ENCODE measurements at places on chromosomes 12 and 14.

- DNase-seq = no peak
Measured at GRCh38 chr14:106694638-106695393, 1168.4 kb downstream of the TMEM121 start.

- no peak for DNase-seq
Measured at GRCh38 chr14:27085500-27085899, 487.7 kb upstream of the NOVA1 start.

DNA sequence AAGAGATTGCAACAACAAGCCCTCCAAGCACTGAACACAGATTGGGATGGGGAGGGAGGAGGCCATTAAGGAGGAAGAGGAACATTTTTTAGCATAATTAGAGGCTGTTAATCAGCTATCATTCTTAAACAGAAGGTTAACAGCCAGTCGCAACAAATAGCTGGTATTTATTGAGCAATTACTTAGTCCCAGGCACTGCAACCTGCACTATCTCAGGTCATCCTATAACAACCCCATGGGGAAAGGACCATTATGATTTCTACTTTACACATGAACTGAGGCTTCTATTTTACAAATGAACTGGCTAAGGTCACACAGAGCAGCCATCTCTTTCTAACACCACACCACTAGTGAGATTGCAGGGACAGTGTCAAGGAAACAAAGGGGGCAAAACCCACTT is 10.4 kb downstream of the RAB35 start:
- DNase-seq = no peak

- DNase-seq = no peak
Measured at GRCh38 chr12:114902665-114903064, 218.7 kb upstream of the TBX3 start.

DNA sequence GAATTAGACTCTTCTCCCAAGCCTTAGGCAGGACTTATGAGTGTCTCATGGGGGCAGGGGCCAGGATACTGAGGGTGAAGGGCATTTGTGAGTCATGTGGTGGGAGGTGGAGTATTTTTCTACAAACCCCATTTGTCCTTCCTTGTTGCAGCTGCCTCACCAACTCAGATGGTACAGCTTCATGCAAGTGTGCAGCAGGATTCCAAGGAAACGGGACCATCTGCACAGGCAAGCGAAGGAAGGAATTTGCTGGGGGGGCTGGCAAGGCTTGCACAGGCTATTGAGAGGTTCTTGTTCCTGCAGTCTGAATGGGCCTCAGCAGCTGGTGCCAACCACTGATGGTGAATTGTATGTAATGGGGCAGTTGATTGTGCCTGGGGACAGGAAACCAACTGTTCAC is 125.1 kb downstream of the STAB2 start:
- no peak for DNase-seq

DNA sequence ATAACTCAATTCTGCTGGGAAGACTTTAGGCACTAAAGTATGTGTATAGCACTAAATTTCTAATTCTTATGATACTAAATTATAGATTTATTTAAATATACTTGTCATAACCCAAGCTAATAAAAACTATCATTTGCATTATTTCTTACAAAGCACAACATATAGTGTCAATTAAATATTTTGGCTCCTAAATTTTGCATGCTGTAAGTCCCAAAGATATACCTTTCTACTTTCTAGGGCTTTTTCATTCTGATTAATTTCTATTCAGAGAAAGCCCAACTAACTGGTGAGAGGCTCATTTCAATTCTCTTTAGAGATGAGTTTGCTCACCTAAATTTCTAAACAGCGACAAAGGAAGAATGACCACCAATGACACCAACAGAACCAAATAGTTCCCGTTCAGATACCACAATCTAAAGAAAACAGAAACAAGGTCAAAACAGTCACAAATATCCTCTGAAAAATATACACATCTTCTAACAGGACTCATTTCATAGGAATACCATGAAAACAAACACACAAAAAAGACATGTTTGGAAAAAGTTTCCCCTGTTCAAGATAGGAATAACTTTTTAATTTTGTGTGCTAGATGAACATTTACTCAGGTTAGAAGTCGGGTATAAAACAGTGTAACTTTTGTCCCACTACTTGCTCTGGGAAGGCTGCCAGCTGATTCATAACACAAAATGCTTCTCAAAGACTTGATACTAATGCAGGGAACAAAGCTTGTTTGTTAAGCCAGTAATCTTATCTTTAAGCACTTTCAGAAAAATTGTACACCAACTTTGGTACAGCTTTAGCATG is 7.6 kb downstream of the SLC38A2 start:
- no peak for DNase-seq

DNA sequence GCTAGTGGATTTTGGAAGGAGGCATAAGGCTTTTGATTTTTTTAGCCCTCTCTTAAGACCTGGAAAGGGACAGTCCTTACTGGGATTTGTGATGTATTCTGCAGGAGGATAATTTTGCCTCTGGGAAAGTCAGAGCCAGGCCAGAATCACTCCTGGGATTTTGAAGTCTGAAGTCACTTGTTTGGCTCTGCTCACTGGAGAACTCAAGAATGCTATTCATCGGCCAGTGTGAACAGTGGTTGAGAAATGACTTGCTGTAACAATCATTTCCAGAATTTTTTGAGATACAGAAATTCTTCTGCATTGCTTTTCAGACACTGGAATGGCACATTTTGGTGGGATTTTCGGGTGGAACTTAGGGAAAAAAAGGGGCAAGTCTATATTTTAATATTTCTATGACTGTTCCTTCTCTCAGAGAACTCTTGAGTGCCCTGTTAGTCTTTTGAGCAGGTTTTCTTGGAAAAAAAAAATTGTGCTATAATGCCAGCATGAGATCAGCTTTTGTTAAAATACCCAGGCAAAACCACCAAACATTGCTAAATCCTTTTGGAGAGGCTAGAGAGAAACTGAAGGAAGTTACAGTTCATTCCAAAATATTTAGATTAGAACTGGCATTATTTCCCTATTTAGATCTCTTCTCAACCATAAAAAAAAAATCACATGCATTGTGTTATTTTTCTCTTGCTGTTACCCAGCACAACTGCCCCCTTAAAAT is 26.1 kb upstream of the BHLHE41 start:
- no peak for DNase-seq

- DNase-seq = no peak
Measured at GRCh38 chr14:67268426-67269150, 27.4 kb downstream of the PALS1 start.

- no peak for DNase-seq
Measured at GRCh38 chr14:54567224-54567638, 303 bp downstream of the SAMD4A start.

- no peak for DNase-seq
Measured at GRCh38 chr12:6799147-6799546, 9.8 kb downstream of the CD4 start.

GRCh38 chr12:110640275-110641025 is 26.5 kb downstream of the TCTN1 start:
- DNase-seq = no peak

DNA sequence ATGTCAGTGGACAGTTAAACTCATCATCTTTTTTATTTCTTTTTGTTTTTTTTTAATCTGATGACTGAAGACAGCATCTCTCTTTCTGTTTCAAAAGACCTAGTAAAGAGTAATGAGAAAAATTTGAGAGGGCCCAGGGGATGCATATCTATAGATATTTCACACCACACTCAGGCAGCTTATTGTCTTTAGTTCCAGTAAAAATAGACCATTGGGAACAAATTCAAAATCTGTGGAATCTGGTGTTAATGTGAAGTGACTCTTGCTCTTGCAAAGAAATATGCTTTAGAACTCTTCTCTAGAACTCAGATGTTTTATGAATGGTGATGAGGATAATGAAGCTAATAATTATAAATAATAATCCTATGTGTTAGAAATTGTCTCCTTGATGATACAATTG is 214.5 kb upstream of the ATP2B1 start:
- DNase-seq = no peak

GRCh38 chr12:107541001-107541705 is 144.4 kb upstream of the PWP1 start:
- DNase-seq = no peak

DNA sequence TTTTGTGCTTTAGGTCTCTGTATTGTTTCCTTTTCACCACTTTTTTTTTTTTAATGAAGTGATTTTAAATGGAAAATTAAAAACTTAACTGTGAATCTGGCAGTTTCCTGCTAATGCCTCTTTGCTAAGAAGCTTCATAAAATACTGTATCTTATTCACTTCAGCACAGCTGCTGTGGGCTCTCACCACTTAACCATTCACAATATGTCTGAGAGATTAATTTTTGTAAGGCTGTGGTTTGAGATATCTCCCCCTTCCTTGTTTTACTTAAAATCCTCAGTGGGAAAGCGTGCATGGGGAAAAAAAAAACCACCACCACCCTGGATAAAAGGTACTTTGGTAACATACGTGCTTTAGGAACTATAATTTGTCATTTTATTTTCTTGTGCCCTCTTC is 115.9 kb downstream of the ETV6 start:
- no peak for DNase-seq

GRCh38 chr12:71472441-71472911 is 32.9 kb downstream of the LGR5 start:
- DNase-seq = no peak

GRCh38 chr12:79954037-79954610 is 19.2 kb upstream of the PPP1R12A start:
- no peak for DNase-seq

- DNase-seq = no peak
Measured at GRCh38 chr12:107487011-107487680, 198.5 kb upstream of the PWP1 start.

DNA sequence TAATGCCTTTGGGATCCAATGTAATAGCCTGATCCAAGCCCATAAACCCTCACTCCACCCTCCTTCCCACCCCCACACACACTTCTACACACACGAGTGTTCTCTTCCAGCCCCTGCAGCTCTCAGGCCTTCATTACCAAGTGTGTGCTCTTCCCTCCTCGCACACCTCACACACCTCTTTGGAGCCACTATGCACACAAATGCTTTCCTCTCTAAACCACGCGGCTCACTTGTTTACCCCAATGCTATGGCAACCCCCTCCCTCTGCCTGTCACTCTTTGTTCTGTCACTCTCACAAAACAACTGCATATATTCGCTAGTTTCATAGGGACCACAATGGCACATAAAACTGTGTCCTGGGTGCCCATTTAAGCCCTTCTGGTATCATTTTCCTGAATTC is 35.1 kb downstream of the PPP2R5E start:
- no peak for DNase-seq

GRCh38 chr14:99681101-99681831 is 2.8 kb upstream of the CYP46A1 start:
- DNase-seq = no peak

- DNase-seq = no peak
Measured at GRCh38 chr14:38366374-38366773, 110.5 kb upstream of the CLEC14A start.

DNA sequence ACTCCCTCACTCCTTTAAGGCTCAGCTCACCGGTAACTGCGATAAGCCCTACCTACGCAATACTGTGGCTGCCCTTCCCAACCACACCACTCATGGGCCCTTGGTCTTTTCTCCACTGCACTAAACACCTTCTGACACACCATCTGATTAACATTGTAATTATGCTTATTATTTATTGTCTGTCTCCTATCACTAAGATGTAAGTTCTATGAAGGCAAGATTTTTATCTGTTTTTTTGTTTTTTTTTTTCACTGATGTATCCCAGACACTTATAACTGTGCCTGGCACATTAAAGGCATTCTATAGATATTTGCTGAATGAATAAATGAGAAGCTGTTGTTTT is 34.2 kb upstream of the PYGL start:
- DNase-seq = no peak

DNA sequence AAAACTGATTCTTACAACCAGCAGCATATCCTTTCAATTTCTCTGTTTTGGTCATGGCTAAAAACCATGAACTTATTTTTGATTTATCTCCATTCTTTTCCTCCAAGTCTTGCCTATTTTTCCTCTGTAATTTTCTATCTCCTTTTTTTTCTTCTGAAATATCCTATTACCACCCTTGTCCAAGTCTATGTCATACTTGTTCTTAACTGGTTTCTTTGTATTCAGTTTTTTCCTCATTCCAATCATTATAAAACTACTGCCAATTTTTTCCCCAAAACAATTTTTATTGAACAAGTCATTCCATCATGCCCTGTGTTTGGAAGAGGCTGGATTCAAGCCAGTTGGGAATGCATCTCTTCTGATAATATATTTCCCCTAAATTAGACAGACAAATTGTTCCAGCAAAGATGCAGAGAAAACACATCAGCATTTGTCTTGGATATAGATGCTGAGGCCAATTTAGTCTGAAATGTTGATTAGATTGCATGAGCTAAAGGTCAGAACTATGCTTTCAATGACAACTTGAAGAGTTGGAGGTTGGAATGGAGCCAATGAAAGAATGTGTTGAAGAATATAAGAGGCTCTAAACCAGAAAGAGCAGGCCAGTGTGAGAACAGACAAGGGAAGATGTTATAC is 30.7 kb downstream of the OTOGL start:
- no peak for DNase-seq

- DNase-seq = no peak
Measured at GRCh38 chr14:70655110-70655826, 13.6 kb downstream of the TTC9 start.

GRCh38 chr12:70553391-70553859 is 83.8 kb downstream of the PTPRB start:
- DNase-seq = no peak

GRCh38 chr12:82425241-82425640 is 66.9 kb downstream of the METTL25 start:
- no peak for DNase-seq
